Panc1 (cell line): ENCODE measurements at places on chromosomes 4 and X. TPM values are rescaled to one million over a fixed set of nuclear protein-coding genes. Genes with fewer than 3 reads are reported as not detected.

- DNase-seq: no peak
Observed at GRCh38 chr4:37747772-37748330, 61.7 kb upstream of the RELL1 start.

- no peak for DNase-seq
Observed at GRCh38 chr4:142607976-142608375, 238.1 kb downstream of the INPP4B start.

DNA sequence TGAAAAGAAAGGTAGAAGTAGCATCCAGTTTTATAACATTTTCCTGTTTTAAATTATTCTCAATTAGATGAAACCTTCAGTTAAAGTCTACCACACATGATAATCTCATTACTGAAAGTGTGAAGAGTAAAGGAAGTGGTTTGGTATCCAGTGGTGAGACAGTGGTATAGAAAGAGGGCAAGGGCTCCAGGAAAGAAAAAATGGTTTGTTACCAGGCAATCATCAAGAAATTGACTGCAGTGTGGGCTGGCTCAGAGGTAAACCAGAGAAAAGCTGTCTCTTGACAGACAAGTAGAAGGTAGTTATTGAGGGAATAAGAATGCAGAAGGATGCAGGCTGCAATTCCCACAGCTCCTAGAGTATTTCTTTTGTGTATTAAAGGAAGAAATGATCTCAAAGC lies 406.2 kb downstream of the TLL1 start:
- no peak for DNase-seq

DNA sequence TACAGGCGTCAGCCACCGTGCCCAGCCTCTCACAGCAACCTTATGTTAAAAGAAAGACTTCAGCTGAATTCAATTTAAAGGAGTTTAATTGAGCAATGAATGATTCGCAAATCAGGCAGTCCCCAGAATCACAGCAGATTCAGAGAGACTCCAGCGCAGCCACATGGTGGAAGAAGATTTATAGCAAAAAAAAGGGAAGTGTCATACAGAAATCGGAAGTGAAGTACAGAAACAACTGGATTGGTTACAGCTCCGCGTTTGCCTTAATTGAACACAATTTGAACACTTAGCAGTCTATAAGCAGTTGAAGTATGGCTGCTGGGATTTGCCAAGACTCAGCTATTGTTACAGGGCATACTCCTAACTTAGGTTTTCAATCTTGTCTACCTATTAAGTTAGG lies 19.8 kb downstream of the CENPVL3 start:
- DNase-seq: no peak

The PNMA5 gene
- not detected for total RNA-seq
